ENCODE measurements at places on chromosomes 5 and 9. TPM values are rescaled to one million over a fixed set of nuclear protein-coding genes. Genes with fewer than 3 reads are reported as not detected.

GRCh38 chr5:91177085-91177484 is 206.0 kb downstream of the ARRDC3 start:
- DNase-seq, result no peak

GRCh38 chr5:145887976-145888574 is 15.3 kb upstream of the GRXCR2 start:
- DNase-seq, result no peak

The PAPPA gene
- 3.4 TPM for total RNA-seq

GRCh38 chr9:19184144-19184917 is 46.2 kb upstream of the DENND4C start:
- DNase-seq, result peak; percentile 86

GRCh38 chr5:178291161-178291561 is 58.6 kb upstream of the PHYKPL start:
- DNase-seq, result no peak

GRCh38 chr5:178461004-178461730 is 129.0 kb downstream of the COL23A1 start:
- peak; percentile 63 for DNase-seq

All from breast epithelium (tissue), 4 donors.